Panc1 (cell line): ENCODE measurements at places on chromosomes 1 and 21. TPM values are rescaled to one million over a fixed set of nuclear protein-coding genes. Genes with fewer than 3 reads are reported as not detected.

Gene NR5A2
- total RNA-seq, result 4.3 TPM

Gene AMY1B
- not detected for total RNA-seq

Gene RWDD3
- 6.1 TPM for total RNA-seq

Gene GUCA2B
- not detected for total RNA-seq

Gene PKLR
- 0.13 TPM for total RNA-seq

DNA sequence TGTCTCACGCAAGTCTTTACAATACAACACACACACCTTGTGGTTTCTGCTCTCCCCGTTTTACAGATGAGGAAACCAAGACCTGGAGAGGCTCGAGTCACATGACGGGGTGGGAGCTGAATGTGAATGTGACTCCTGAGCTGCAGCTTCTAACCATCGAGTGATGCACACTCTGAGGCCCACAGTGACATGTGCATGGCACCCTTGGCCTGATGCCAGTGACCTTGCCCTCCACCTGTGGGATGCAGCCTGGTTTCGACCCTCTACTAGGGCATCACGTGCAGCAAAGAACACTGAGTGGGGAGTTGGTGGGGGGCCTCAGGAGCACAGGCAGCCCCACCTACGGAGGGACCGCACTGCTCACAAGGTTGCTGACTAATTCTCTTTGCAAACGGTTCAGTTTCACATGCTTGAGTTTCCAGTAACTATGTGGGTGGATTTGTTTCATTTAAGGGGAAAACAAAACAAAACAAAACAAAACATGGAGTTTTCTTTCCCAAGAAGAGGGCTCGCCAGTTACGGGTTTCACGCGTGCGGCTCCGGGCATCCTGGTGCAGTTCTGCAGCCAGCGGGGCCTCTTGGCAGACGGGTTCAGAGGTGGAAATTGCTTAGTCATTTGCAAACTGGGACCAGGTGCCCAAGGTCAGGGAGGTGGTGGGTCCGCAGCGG is 22.9 kb downstream of the SPSB1 start:
- no peak for DNase-seq

DNA sequence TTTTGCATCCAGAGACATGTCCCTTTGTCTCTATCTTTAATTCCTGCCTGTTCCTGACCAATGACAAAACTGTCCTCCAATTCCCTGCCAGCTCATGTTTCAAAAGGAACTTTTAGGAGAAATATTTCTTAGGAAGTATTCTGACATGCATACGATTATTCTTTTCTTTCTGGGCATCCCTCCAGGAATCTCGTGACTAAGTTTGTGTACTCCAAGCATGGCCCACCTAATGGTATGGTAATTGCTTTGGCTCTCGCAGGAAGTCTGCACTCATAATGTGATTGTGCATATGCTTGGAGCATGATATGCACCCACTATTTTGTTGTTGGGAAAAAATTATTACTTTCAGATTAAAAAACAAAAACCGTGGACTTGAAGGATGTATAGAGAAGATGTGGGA is 256.4 kb downstream of the PRDM2 start:
- DNase-seq, result no peak

- no peak for DNase-seq
Measured at GRCh38 chr21:20996421-20997310, 1.5 kb upstream of the NCAM2 start.

- no peak for DNase-seq
Measured at GRCh38 chr1:98333936-98334335, 327.6 kb upstream of the SNX7 start.

Gene FCGR3A
- 0.13 TPM for total RNA-seq

Gene PRAMEF11
- not detected for total RNA-seq

DNA sequence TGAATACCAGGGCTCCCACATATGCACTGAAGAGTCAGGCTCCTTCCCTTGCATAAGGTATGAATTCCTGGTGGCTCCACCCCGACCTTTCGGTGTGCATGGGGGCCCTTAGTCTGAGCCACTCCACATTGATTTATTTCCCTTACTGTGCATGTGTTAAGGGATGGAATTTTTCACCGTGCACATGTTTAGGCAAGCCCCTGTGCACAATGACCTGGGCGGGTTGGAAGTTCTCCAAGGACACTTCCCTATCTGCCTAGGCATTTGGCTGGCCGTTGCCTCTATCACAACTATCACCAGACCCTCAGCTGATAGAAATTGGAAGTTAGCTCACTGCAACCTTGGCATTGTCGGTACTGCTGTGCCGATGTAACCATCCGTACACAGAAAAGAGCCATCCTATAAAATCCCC is 9.7 kb downstream of the S100A6 start:
- DNase-seq, result no peak

Gene YTHDF2
- 97.3 TPM for total RNA-seq

Gene UTS2
- not detected for total RNA-seq

GRCh38 chr21:37273440-37273839 is 6.3 kb upstream of the VPS26C start:
- DNase-seq, result no peak

DNA sequence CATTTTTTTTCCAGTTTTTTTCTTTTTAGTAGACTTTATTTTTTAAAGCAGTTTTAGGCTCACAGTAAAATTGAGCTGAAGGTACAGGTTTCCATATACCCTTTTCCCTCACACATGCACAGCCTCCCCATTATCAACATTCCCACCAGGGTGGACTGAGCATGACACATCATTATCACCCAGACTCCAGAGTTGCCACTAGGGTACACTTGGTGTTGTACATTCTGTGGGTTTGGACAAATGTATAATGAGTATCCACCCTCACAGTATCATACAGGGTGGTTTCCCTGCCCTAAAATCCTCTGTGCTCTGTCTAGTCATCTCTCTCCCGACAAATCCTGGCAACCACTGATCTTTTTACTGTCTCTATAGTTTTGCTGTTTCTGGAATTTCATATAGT is 3.0 kb upstream of the AIM2 start:
- no peak for DNase-seq

DNA sequence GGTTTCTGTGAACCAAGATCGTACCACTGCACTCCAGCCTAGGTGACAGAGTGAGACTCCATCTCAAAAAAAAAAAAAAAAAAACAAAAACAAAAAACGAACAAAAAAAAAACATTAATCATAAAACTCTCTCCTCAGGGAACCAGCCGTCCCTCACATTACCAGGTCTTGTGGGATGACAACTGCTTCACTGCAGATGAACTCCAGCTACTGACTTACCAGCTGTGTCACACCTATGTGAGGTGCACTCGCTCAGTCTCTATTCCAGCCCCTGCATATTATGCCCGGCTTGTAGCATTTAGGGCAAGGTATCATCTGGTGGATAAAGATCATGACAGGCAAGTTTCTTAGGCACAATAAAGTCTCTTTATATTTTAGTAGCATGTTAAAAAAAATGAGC is 32.3 kb upstream of the AGO1 start:
- no peak for DNase-seq
